NCI-H2081 treated with DMSO at 0.1 percent for 48 hours (cell line): ENCODE measurements at places on chromosomes 1 and 21.

- no peak for DNase-seq
These were observed 6.2 kb upstream of the KCNA10 start for GRCh38 chr1:110525249-110525595.

DNA sequence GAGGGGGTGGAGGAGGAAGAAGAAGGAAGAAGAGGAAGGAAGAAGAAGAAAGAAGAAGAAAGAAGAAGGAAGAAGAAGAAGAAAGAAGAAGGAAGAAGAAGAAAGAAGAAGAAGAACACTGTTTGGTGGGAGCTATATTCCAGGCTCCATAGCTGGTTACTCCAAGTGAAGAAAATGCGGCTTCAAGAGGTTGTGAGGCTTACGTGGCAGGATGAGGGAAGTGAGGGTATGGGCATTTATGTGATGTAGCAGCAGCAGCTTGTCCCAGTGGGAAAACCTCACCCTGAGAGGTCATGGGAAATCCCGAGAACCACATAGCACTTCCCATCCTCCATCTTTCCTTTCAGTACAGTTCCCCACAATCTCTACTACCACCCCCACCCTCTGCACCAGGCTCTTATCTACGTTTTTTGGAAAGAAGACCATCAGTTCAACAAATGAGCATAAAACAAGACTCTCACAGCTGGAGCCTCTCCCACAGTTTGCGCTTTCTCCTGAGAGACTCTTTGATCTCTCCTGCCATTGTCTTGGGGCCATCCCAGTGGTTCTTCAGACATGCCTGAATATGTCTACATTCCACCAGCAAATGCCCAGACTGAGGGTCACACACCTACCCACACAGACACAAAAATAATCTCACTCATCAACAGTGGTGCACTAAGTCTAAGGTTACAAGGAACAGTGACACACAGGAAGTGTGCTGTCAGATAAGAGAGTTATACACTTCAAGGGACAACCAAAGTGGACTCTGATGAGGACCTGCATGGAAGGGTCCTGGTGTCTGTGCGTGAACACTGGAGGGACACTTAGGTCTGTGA is 77.9 kb upstream of the KCNJ15 start:
- no peak for DNase-seq

GRCh38 chr1:115714572-115715141 is 53.9 kb downstream of the CASQ2 start:
- no peak for DNase-seq

DNA sequence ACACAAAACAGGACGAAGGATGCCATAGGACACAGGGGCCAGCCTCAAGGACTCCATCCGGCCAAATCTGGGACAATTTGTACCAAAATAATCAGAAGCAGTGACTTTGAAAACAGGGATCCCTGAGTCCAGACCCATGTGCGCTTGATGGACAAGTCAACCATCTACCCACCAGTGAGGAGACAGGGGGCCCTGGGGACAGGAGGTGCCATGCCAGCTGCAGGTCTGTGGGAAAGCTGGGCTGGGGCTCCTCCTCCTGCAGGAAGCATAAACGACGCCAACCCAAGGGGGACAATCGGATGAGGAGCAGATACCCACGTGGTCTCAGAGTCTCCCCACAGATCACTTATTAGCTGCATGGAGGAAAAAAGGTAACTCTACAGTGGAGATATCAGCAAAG is 50.6 kb downstream of the NPHP4 start:
- DNase-seq: no peak

- no peak for DNase-seq
These were observed 205.7 kb downstream of the TOMM20 start for GRCh38 chr1:234922987-234923386.

DNA sequence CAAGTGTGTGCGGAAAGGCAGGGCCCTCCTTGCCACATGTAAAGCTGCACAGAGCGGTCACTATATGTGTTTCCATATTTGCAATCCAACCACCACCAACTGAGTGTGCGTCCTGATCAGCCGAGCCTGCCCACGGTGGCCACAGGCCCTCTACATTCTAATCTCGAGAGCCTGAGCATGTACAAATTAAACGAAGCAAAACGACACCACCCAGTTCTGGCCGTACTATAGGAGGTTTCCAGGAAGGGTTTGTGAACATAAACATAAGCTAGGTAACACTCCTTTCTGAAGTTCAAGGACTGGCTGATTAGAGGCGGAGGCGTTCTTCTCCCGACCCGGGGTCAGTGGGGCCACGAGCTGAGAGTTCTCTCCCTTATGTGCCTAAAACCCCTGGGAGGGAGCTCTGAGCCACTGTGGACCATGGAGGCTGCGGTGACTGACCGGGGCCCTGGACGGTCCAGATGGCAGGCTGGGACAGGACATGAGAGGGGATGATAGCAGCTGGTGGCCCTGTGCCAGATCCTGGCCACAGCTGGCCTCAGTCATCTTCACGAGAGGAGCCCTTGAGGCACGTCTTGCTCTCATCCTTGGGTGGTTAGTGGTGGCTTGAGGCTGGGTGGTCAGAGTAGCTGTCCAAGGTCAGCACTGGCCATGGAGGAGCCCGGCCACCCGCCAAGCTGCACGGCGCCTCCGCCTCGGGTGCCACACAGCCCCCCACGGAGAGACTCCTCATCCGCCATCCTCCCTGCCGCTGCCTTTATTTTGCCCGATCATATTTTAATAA is 39.1 kb upstream of the TRAPPC10 start:
- no peak for DNase-seq

DNA sequence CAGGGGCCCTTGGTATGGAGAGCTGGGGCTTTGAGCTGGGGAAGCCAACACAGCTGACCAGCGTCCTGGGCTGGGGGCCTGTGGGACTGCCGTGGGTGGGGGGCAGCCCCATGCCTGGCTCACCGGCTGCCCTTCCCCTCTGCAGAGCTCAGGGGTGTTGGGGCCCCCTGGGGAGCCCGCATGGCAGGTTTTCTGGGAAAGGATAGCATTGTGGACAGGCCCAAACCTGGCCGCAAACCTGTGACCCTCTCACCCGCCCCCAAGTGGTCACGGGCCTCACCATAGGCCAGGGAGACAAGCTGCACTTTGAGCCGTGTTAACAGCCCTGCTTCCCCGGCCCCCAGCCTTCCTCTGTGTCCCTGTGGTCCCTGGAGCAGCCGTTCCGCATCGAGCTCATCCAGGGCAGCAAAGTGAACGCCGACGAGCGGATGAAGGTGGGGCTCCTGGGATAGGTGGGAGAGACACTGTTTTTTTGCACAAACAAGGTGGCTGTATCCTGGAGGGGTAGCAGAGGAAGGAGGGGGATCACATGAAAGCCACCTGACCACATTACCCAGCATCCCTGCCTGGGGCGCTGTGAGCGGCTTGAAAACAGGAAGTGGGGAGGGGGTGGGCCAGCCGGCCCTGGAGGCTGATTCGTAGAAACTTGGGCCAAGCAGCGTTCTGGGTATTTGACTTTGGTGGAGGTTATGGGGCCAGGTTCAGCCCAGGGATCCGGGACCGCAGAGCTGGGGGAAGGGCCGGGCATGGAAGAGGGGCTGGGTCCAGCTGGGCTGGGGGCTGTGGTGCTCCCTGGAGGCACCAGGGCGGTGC is 65.9 kb downstream of the PIK3CD start:
- DNase-seq: no peak

GRCh38 chr1:23562137-23562876 is 3.0 kb upstream of the ID3 start:
- DNase-seq: peak; percentile 92

- no peak for DNase-seq
These were observed 887.1 kb downstream of the LRRIQ3 start for GRCh38 chr1:73310797-73311381.

DNA sequence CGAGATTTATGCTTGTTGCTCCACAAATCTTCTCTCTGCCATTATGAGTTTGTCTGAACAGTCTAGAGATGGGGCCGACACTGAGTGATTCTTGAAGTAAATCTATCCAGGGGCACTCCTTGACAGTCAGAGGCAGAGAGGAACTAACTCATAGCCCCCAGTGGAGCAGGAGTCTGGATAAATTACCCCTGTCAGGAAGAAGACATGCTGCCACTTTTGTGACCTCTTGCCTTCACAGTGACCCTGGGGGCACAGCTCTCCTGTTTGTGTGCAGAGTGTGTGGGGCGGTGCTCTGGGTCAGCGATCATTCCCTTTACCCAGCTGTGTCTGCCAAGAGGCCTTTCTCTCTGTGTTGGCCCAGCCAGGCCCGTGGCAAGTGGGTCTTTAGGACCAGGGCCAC is 29.5 kb downstream of the PEX14 start:
- no peak for DNase-seq

DNA sequence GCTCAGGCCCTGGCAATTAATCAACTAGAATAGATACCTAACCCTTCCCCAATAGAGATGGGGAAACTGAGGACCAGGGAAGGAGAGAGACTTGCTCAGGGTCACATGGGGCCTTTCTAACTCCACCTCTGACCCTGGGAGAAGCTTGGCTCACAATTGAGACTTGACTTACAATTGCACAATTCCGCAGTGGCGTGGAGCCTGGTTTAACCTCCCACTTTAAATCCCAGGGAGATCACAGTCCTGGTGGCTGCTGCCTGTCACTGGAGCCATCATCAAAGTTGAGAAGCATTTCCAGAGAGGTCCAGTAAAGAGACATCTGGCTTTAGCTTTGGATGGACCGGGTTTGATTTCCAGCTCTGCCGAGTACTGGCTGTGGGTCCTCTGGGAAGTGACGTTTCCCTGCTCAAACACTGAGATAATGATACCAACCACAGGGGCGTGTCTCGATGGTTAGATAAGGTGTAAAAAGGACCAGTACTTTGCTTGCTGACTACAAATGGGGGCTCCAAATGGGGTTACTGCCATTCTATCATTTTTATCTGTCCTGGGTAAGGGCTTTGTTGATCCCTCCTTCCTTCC is 39.3 kb downstream of the TRIM62 start:
- no peak for DNase-seq

DNA sequence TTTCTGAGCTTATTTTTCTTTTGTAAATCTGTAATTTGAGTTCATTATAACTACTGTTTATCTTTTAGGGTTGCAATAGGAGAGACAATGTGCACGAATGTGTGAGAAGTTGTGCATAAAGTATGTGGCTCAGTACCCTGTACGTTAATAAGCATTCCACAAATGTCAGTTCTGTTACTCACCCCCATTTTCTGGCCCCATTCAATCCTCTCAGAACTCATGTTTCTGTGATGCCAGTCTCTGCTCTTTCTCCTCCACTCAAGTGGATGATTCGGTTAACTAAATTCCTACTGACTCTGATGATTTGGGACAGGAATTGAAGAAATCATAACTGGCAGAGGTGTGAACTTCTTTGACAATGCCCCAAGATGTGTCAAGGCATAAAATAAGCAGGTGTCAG is 10.2 kb upstream of the DMRTB1 start:
- no peak for DNase-seq

GRCh38 chr1:228900099-228900885 is 165.0 kb downstream of the RHOU start:
- DNase-seq: no peak

- DNase-seq: no peak
These were observed 26.6 kb upstream of the CDC14A start for GRCh38 chr1:100325415-100326324.

- no peak for DNase-seq
These were observed 97.4 kb downstream of the MIS18A start for GRCh38 chr21:32181457-32181856.

DNA sequence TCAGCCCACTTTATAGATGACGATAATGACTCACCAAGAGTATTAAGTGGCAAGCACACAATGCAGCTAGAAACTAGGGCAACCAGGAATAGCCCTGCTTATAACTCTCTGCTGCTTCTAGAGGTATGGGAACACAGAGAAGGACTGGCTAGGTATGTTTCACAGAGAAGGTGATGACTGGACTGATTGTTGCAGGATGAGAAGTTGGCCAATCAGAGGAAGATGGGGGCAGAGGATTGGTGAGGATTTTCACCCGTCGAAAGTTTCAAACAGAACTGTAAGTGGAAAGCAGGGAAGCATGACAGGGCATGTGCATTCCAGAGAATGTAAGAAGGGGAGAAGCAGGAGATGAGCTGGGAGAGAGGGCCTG is 222.4 kb upstream of the JUN start:
- no peak for DNase-seq

DNA sequence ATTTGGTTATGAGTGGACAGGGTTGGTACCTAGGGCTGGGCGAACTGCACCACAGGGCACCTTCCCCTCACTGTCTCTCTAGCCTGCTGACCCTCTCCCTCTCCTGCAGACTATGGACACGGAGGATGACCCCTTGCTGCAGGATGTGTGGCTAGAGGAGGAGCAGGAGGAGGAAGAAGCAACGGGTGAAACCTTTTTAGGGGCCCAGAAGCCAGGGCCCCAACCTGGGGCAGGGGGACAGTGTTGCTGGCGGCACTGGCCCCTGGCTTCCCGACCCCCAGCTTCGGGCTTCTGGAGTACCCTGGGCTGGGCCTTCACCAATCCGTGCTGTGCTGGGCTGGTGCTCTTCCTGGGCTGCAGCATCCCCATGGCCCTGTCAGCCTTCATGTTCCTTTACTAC is 21.9 kb downstream of the DISP3 start:
- DNase-seq: no peak

GRCh38 chr1:248404024-248404423 is 1.2 kb downstream of the OR2T1 start:
- DNase-seq: no peak

- no peak for DNase-seq
These were observed 46.5 kb upstream of the C8B start for GRCh38 chr1:57012315-57012714.

- no peak for DNase-seq
These were observed 42.0 kb upstream of the SPOCD1 start for GRCh38 chr1:31857863-31858262.

- DNase-seq: no peak
These were observed 52.2 kb downstream of the KCND3 start for GRCh38 chr1:111937147-111937725.

DNA sequence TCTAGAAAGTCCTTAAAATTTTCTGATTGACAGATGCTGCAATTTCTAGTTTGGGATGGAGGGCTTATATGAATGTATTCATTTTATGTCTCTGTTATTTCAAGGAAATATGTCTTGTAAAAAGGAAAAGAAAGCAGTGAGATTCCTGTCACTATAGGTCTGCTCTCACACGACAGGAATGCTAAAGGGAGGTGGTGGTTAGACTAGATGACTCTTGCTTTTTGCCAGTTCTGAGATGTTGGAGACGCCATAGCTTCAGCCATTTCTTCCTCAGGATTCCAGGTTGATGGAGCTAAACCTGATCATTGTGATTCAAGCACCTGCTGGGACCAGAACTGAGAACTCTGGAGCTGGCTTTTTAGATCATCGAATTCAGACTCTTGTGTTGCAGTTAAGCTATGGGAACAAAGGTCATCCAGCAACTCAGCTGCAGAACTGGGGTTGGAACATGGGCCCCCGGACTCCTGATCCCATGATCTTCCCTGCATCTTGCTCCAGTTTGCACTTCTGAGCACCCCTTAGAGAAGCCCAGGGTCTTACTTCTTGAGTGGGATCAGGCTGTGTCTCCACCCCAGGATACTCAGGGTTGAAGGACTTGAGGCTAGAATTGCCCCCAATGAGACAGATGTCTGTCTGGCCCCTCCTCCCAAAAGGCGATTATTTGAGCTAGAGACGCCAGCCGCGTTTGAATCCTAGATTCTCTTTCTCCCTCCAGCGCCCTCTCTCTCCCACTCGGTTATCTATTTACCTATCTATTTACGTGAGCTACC is 46.7 kb upstream of the FOXO6 start:
- no peak for DNase-seq
